ENCODE measurements at places on chromosomes 12 and 14.

GRCh38 chr14:71311061-71311460, 403.8 kb downstream of the PCNX1 start:
- no peak for DNase-seq

DNA sequence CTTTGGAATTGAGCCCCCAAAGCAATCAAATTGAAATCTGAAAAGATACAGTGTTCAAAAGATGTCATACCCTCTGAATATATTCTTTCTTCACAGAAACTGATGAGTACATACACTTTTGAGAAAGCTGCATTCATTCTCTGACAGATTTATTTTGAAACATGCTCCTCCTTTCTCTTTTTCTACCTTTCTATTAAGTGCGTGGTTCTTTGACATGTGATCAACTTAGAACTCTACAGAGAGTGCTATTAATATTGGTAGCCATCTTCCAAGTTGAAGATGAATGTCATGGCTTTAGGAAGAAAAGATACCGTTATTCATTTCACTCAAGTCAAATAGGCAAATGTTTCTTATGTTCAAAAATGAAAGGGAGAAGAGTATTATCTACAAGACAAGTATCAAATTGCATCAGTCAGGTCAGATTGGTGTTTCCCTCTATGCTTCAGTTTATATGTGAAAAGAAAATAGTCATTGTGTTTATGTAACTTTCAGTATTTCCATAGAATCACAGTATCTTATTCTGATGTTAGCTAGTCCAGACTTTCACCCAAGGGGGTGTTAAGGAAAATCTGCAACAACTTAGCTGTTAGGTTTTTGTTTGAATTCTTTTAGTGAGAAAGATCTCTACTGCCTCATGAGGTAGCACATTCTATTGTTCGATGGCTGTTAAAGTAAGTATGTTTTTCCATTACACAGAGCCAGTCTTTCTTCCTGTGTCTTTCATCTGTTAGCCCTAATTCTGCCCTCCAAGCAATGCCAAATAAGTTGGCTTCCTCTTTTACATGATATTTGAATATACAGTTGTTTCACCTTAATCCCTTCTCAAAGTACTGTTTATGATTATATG, 55.4 kb upstream of the GARIN2 start:
- DNase-seq = no peak

DNA sequence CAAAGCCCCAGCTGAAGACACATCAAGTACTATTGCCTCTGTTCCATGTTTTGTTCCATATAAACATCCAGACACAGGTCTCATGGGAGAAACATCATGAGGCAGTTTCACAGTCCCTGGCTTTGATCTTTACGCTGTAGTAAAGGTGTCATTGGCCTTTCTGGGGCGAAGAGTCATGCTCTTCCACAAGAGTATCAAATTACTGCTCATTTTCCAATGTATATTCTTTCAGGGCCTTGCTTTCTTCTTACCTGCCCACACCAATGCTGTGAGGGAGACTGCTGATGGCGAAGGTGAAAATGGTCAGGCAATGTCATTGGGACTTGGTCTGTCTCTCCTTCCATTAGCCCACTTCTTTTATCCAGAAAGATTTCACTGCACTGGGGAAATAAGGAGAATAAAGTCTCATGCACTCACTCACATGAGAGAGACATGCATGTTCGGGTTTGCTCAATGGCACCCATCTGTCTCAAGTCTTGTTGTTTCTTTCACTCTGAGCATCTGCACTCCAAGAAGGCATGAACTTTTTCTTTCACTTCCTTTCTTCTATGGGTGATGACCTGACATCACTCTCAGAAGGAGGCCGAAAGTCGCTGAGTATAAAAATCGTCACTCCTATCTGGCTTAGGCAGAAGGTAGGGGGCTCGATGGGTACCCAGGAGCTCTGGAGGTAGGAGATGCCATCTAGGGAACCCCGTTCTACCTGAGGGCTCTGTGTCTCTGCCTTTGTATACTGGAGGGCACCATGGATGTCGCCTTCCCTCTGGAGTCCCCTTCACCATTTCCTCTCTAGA, 1.3 kb upstream of the JDP2 start:
- DNase-seq = no peak

GRCh38 chr12:71661977-71662530, 1.6 kb downstream of the ZFC3H1 start:
- no peak for DNase-seq

DNA sequence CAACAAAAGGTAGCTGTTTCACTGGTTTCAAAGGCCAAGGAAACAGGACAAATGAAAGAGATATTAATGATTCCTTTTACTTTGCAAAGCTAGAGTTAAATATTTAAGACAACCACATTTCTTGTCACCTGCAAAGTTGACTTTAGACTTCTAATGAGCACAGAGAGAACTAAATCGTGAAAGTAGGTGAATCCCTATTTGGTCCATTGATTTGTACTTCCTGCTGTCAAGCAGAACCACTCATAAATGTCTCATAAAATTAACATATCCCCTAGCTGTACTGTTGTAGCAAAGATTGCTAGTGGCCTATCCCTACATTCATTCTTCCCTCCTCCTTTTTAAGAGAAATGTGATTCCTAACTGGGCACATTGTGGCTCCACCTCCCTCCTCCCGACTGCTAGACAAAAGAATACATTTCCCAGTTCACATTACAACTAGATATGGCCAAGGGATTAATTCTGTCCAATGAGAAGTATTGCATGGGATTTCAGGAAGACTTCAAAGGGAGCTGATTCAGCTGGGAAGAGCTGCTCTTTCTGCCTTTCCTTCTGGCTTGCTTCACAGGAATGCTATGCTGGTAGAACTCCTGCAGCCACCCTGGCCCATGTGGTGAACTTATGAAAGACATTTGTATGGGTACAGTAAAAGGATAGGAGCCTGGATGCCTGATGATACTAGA, 227.5 kb upstream of the ABCD2 start:
- no peak for DNase-seq

GRCh38 chr12:49276304-49277290, 11.7 kb downstream of the TUBA1C start:
- no peak for DNase-seq

DNA sequence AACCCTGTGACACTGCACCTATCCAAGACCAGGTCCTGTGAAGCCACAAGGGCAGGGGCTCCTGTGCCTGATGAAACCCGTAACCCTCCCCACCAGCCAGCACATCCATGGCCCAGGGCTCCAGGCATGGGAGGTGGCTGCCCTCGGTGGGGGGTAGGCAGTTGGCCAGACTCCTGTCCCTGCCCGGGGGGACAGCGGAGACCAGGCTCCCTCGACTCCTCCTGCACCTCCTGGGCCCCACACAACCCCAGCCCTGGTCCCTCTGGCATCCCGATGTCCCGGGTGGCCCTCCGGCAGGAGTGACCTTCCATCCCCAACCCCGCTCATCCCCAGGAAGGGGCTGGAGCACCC, 11.4 kb downstream of the AKT1 start:
- no peak for DNase-seq

GRCh38 chr14:89911010-89911919, 43.3 kb downstream of the EFCAB11 start:
- no peak for DNase-seq

DNA sequence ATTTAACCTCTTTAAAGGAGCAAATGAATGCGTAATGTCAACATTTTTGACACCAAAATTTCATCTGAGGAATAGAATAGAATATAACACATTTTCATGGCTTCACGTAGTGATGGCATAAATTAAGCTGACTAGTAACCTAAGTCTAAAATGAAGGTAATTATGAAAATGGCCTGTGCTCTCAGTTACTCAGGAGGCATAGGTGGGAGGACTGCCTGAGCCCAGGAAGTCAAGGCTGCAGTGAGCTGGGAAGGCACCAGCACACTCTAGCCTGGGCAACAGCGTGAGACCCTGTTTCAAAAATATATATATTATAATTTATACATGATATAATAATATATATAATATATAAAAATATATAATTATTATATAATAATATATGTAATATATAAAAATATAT, 383.2 kb upstream of the ATP2B1 start:
- DNase-seq = no peak

GRCh38 chr14:35682802-35683201, 126.3 kb downstream of the RALGAPA1 start:
- no peak for DNase-seq

- DNase-seq = peak; percentile 18
Observed at GRCh38 chr12:127559349-127560040, 707.5 kb upstream of the TMEM132C start.

- DNase-seq = no peak
Observed at GRCh38 chr12:15796493-15797141, 7.4 kb upstream of the EPS8 start.

GRCh38 chr12:108855284-108856169, 1.9 kb downstream of the SSH1 start:
- DNase-seq = no peak

GRCh38 chr12:132138941-132139871, 4.9 kb downstream of the DDX51 start:
- no peak for DNase-seq

GRCh38 chr12:62653740-62654139, 187.1 kb downstream of the MON2 start:
- no peak for DNase-seq

All from naive thymus-derived CD8-positive, alpha-beta T cell (primary cell).